ENCODE measurements at places on chromosomes 7 and 10.

- no peak for DNase-seq
- H3K36me3 ChIP-seq, result no peaks in the 10 kb centered on the region
- no peaks in the 10 kb centered on the region for H3K27me3 ChIP-seq
- no peak overlapping the region for H3K4me3 ChIP-seq
Measured at GRCh38 chr10:22791665-22792064, 77.3 kb upstream of the PIP4K2A start.

DNA sequence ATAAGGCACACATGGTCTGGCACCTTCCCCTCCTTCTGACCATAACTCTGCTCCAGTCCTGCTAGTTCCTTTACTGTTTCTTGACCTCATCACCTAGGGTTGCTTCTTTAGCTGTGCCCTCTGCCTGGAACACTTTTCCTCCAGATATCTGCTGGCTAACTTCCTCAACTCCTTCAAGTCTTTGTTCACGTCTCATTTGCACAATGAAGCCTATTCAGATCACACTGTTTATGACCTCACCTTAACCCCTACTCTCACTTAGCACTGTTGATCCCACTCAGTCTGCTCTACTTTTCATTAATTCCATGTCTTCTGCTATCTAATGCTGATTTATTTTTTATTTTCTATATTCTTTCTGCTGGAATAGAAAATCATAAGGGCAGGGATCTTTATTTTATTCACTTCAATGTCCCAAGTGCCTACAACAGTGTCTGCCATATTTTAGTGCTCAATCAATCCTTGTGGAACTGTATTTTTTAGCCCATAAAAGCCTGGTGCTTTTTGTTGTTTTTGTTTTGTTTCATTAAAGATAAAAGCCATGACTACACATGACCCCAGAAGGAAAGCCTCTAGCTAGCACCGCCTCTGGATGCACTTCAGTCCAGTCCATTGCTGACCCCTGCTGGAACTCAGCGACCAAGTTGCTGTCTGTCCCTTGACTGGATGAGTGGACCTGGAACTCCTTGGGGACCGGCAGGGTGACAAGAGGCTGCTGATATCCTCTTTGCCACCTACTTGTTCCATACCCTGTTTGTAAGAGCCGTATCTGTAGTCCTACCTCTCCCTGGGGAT, 12.3 kb downstream of the KLF14 start:
- peaks cover 6% of the 10 kb centered on the region for H3K27me3 ChIP-seq
- DNase-seq, result no peak
- H3K4me1 ChIP-seq, result no peaks in the 10 kb centered on the region
- no peak overlapping the region for H3K4me3 ChIP-seq
- no peak overlapping the region for H3K27ac ChIP-seq

- H3K4me1 ChIP-seq, result no peaks in the 10 kb centered on the region
- no peak overlapping the region for H3K27ac ChIP-seq
- peaks cover 2% of the 10 kb centered on the region for H3K36me3 ChIP-seq
- no peak overlapping the region for H3K4me3 ChIP-seq
- no peak for DNase-seq
- no peaks in the 10 kb centered on the region for H3K27me3 ChIP-seq
Measured at GRCh38 chr7:77265666-77266065, 66.0 kb upstream of the FGL2 start.

DNA sequence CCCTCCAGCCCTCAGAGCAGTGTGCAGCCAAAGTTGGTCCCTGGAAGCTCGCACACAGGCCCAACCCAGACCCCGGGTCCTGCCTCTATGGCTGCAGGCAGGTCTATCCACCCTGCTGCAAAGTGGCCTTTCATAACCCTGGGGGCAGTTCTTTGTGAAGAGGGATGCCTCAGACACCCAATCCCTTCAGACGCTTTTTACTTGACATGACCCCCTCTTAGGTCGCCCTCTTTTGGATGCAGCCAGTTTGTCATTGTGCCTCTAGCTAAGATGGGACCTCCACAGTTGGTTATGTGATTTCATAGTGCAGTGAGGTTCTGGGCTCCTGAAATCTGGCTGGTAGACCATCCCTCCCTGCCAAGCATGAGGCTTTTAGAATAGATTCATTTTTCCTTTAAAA, 27.3 kb downstream of the SMKR1 start:
- no peaks in the 10 kb centered on the region for H3K36me3 ChIP-seq
- no peak overlapping the region for H3K4me3 ChIP-seq
- H3K27me3 ChIP-seq, result peaks cover 4% of the 10 kb centered on the region
- no peak for DNase-seq

- no peaks in the 10 kb centered on the region for H3K4me1 ChIP-seq
- H3K27me3 ChIP-seq, result no peaks in the 10 kb centered on the region
- H3K27ac ChIP-seq, result no peak overlapping the region
- no peak for DNase-seq
Measured at GRCh38 chr10:111650088-111650487, 533.5 kb downstream of the GPAM start.

DNA sequence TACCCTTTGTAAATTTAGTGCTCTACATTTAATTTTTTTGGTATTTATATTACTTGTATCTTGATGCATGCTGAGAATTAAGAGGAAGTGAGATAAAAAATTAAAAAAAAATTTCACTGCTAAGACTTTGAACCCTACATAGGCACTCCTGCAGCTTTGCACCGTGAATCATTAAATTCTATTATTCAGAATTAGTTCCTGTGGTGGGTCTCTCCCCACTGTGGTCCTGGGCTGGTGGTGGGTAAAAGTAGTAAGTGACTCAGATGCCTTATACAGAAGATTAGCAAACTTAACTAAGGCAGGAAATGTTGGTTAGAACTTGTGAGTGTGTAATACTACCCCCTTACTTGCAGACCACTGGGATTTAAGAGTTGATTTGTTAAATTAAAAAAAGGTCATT, 72.6 kb downstream of the AP3M1 start:
- H3K27ac ChIP-seq, result no peak overlapping the region
- H3K4me3 ChIP-seq, result no peak overlapping the region
- DNase-seq, result no peak
- no peaks in the 10 kb centered on the region for H3K4me1 ChIP-seq
- peaks cover 23% of the 10 kb centered on the region for H3K36me3 ChIP-seq

- no peak overlapping the region for H3K4me3 ChIP-seq
- H3K36me3 ChIP-seq, result no peaks in the 10 kb centered on the region
- H3K27me3 ChIP-seq, result no peaks in the 10 kb centered on the region
- no peaks in the 10 kb centered on the region for H3K4me1 ChIP-seq
- no peak overlapping the region for H3K27ac ChIP-seq
Measured at GRCh38 chr10:96017191-96017687, 26.1 kb upstream of the CCNJ start.

- peaks cover 3% of the 10 kb centered on the region for H3K27me3 ChIP-seq
- H3K4me1 ChIP-seq, result no peaks in the 10 kb centered on the region
- no peaks in the 10 kb centered on the region for H3K36me3 ChIP-seq
- H3K4me3 ChIP-seq, result no peak overlapping the region
- H3K27ac ChIP-seq, result no peak overlapping the region
Measured at GRCh38 chr10:75465450-75465827, 34.0 kb downstream of the LRMDA start.
